ENCODE measurements at places on chromosomes 12 and 14.

DNA sequence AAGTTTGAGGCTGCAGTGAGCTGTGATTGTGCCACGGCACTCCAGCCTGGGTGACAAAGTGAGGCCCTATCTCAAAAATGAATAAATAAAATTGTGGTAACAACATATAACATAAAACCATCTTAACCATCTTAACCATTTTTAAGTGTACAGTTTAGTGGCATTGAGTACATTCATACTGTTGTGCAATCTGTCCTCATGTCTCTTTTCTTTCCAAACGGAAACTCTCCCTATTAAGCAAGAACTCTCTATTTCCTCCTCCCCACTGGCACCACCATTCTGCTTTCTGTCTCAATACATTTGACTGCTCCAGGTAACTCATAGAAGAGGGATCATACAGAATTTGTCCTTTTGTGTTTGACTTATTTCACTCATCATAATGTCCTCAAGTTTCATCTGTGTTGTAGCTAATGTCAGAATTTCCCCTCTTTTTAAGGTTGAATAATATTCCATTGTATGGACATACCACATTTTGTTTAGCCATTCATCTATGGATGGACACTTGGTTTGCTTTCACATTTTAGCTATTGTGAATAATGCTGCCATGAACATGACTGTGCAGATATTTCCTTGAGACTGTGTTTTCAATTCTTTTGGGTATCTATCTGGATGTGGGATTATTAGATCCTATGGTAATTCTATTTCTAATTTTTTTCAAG is 4.4 kb upstream of the MARK3 start:
- no peak for DNase-seq

DNA sequence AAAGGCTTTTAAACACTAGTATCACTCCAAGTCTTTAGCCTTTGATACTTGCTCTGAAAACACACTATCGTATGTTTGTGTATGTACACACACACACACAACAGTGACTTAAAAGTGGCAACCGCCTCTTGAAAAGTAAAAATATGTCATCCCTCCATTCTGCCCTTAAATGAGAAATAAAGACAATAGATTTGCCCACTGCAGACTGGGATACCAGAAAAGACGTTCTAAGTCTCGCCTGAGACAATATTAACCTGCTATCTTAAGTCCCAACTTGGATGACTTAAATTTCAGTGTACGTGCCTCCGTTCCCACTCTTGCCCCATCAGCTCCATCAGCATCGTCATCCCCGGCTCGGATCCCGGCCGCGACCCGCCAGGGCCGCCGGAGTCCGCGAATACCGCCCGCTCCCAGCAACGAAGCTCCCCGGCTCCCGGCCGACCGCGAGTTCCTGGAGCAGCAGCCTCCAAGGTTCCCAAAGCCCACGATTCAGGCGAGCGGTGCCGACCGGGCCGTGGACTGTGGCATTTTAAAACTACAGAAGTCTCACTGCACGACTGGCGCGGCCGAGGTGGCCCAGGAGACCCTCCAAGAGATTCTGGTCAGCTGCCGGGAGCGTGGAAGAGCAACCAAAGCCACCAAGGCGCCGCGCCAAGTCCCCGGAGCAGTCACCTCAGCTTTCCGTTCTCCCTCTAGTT is 2.8 kb upstream of the ARID2 start:
- DNase-seq: peak; percentile 86

DNA sequence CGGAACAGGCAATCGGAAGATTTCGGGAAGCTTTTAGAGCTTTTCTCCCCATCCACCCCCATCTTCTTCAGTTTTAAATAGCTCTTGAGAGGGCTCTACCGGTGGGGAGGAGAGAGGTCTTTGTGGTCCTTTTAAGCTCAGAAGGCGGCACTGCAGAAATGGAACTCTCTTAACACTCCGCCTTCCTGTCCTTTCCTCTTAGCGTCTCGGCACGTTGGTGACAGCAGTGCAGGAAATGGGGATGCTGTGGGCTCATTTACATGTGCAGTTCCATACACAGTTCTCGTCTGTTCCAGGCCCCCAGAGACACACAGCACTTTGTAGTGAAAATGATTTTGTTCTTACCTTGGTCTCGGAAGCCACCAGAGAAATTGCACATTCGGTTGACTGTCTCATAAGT is 50.4 kb upstream of the RIN3 start:
- no peak for DNase-seq

DNA sequence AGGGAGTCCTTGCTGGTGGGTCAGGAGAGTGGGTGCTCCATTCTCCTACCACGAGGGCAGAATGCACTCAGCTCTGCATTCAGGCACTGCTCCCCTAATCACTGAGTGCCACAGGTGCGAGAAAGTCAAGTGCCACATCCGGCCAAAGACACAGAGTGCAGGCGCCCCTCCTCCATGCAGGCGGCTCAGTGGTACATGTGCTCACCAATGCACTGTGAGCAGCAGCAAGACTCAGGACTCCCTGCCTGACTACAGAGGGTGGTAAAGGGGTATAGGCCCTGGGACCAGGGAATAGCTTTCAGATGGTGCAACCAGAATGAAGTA is 32.9 kb downstream of the ZFYVE21 start:
- DNase-seq: no peak

- no peak for DNase-seq
These were observed 416.8 kb downstream of the LRFN5 start for GRCh38 chr14:42023452-42023851.

DNA sequence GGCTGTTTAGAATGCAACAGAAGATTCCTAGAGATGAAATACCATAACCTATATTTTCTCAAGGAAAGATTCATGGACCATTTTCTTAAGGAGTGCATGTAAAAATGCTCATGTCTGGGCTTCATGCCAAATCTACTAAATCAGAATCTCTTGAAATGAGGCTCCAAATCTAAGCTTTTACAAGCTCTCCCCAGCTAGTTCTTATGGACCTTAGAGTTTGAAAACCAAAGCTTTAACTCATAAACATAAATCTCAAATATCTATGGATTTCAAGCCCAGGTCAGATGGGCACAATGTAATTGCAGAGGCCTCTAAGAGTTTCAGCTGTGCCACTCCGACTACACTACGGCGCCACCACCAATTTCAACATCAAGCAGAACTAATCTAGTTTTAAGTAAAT is 117.3 kb upstream of the CAND1 start:
- no peak for DNase-seq

DNA sequence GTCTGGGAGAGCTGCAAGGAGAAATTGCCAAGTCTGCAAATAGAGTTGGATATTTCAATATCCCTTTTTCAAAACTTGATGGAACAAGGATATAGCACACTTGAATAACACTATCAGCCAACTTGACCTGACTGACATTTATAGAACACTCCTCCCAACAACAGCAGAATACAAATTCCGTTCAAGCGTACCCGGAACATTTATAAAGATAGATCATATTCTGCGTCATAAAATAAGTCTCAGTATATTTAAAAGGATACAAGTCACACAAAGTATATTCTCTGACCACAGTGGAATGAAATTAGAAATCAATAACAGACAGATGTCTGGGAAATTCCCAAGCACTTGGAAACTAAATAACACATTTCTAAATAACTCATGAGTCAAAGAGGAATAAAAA is 29.0 kb upstream of the MEG3 start:
- DNase-seq: no peak

- DNase-seq: no peak
These were observed 399.8 kb downstream of the RAD51B start for GRCh38 chr14:68219407-68219806.

GRCh38 chr14:40685764-40686163 is 920.9 kb upstream of the LRFN5 start:
- no peak for DNase-seq

DNA sequence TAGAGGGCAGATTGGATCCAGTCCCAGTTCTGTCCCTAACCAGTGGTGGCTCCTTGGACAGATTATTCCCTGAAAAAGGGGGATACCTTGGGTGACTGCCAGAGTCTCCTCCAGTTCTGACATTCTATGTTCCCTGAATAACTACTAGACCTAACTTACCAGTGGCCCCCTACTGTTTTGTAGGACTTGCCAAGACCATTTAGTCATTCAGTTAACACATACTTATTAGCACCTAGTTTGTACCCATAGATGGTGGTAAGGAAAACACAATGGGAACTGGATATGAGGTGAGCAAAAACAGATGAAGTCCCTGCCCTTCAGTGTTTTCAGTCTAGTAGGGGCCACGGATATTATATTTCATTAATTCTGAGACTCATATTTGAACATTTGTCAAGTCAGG is 3.5 kb downstream of the PRPF40B start:
- DNase-seq: no peak

DNA sequence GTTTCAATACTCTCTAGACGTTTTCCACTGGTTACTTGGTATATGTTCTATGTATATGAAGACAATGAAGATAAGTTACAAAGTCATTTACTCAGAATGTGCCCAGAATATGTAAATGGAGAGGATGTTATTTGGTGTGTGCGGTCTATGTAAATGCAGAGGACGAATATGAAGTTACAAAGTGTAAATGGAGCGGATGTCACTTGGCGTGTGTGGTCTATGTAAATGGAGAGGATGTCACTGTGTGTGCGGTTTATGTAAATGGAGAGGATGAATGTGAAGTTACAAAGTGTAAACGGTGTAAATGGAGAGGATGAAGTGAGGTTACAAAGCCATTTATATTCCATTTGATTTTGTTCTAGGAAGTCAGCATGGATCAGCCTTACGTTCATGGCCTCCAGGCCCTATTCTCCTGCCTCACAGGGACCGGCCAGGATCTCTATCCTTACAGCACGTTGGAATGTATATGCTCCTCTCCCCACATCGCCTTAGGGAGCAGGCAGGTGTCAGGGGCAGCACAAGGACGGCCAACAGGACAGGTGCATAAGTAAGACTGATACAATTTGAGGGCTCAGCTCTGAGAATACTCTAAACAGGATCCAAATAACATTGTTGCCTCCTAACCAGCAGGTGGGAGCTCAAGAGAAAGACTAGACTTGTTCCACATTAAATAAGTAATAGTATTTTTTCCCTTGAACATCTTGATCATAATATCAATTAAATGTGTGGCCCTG is 42.4 kb downstream of the GLRX5 start:
- no peak for DNase-seq

- DNase-seq: no peak
These were observed 9.2 kb downstream of the ZNF219 start for GRCh38 chr14:21089271-21089670.

DNA sequence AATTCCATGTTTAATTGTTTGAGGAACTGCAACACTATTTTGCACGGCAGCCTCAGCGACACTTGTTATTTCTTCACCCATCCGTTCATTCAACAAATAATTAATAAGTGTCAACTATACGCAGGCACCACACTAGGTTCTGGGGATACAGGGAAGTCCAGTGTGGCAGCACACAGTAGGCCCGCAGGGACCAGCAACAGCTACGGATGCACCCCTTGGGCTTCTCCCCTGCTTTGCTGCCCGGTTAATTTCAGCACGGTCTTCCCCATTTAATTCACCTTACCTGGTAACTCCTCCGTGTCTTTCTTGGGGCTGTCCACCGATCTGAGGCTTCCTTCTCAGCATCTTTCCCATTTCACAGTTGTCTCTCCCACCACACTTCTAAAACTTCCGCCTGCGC is 48.3 kb downstream of the ZFP36L1 start:
- DNase-seq: no peak

GRCh38 chr12:114237230-114237629 is 168.7 kb downstream of the TBX5 start:
- no peak for DNase-seq

DNA sequence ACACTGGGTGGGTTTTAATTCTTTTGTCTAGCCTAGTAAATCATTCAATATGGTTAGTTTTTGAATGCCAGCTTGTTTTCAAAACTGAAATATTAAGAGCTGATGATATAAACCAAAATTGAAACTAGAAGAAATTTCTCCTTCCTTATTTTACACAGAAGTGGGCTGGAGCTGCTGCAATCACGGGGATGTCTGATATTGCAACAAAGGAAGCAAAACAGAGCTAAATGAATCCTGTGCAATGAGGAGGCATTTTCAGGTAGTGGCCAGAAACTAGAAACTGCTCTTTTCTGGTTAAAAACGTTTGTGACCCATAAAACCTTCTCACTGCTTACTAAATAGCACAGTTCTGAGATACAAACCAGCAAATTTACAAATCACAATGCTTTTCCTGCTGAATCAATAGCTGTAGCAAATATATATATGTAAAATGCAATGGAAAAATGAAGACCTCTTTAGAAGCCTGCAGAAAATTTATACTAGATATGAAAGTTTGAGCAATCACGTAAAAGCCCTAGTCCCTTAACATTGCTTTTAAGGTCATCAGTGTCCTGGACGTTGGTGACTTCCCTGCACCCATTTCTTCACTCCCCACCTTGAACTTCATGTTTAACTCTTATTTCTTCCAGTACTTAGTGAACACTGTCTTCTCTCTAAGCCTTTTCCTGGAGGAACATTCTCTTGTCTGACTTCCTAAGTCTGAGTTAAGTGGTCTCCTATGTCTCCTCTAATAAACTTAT is 15.9 kb upstream of the LRRK2 start:
- no peak for DNase-seq

DNA sequence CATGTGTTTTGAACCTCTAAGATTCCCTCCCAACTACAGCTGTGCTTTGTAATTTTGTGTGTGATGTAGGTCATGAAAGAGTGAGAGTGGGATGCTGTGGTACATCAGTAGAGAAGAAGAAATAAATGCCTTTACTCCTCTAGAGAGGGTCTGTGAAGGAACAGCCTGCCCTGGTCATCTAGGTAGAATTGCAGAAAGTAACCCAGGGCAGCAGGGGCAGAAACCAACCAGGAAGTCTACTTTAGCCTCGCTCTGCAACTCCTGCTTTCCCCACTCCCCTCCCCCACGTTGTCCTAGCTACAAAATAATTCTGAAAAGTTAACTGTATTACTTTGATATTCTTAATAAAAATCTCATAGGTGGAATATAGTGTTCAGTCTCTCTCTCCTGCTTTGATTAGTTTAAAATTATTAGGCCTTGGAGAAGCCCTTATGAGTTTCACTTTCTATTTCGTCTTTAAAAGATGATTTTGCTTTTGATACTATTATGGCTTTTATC is 7.5 kb downstream of the TBK1 start:
- no peak for DNase-seq

DNA sequence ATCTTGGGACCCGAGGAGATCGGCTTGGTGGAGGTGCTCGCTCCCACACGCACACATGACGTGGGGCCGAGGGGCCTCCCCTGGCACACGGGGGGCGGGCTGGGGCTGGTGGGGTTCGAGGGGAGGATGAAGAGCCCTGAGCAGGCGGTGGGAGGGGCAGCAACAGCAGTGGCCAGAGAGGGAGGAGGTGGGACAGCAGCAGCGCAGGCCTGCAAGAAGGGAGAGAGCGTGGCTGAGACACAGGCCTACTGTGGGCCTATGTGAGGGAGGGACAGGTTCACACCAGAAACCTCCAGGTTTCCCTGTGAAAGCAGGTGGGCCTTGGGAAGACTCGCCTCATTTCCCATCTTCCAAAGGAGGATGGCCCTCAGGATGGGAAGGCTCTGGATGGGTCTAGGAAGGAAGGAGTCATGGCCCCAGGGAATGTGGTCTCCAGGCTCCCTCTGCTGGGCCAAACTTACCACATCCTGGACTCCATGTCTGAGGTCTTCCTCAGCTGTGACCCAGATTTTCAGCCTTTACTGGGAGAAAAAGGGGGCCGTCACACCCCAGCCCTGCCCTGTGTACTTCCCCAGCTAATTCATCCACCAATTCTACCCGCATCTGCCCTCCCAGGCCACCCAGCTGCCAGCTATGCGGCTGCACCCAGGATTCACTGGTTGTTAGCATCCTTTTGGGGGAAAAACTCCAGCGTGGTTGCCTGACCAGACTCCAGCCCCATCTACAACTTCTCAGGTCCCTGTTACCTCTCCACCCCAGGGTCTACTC is 2.8 kb downstream of the PIANP start:
- DNase-seq: peak; percentile 67
